ENCODE measurements at places on chromosomes 11 and 22.

GRCh38 chr11:73072935-73073481 lies 69.1 kb downstream of the FCHSD2 start:
- no peak for DNase-seq

GRCh38 chr11:123072762-123073161 lies 10.8 kb upstream of the HSPA8 start:
- DNase-seq, result no peak

- no peak for DNase-seq
Measured at GRCh38 chr22:21989049-21989448, 6.5 kb upstream of the TOP3B start.

DNA sequence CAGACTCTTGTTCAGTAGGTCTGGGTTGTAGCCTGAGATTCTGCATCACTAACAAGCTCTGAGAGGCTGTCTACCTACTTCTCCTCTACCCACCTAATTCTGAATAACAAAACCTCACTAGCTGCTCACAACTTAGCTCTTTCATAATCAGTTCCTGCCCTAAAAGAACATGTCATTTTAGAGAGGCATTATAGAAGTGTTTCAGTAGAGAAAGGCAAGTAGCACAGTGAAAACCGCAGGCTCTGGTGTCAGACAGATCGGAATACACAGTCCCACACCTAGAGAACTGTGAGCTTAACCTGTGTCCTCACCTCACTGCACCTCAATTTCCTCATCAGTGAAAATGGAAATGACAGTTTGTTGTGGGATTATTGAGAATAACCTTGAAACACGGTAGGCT lies 1337.6 kb upstream of the TENM4 start:
- no peak for DNase-seq

GRCh38 chr11:10725114-10725906 lies 25.7 kb upstream of the CTR9 start:
- no peak for DNase-seq

GRCh38 chr11:126355926-126356897 lies 726 bp downstream of the ST3GAL4 start:
- no peak for DNase-seq

DNA sequence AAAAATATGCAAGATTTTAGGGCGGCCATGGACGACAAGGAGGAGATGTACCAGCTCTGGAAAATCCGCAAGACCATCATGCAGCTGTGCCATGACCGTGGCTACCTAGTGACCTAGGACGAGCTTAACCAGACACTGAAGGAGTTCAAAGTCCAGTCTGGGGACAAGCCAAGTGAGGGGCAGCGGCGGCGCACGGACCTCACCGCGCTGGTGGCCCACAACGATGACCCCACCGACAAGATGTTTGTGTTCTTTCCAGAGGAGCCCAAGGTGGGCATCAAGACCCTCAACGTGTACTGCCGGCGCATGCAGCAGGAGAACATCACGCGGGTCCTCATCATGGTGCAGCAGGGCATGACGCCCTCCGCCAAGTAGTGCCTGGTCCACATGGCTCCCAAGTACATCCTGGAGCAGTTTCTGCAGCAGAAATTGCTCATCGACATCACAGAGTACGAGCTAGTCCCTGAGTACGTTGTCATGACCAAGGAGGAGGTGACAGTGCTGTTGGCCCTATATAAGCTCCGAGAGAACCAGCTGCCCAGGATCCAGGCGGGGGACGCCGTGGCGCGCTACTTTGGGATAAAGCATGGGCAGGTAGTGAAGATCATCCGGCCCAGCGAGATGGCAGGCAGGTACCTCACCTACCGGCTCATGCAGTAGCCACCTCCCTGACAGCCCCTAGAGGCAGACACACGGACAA lies 43.5 kb upstream of the ZC3H12C start:
- DNase-seq, result no peak

- no peak for DNase-seq
Measured at GRCh38 chr22:27686534-27686933, 115.0 kb downstream of the MN1 start.

DNA sequence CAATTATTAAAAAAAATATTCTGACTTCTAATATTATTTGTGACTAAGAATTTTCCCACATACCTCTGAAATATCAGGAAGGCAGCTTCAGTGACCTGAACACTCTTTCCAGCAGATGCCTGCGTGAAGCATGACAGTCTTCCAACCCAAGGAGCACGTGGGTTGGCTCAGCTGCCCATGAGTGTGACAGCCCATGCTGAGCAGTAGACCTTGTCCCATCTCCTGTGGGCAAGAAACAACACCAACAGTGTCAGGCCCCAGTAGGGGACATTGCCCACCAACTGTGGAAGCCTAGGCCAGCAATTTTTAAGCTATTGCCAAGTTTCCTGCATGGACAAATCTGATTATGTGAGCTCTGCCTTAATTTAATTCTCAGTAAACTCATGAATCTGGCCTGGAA lies 66.4 kb upstream of the OLFML1 start:
- no peak for DNase-seq

GRCh38 chr11:115155320-115155719 lies 348.9 kb downstream of the CADM1 start:
- no peak for DNase-seq

DNA sequence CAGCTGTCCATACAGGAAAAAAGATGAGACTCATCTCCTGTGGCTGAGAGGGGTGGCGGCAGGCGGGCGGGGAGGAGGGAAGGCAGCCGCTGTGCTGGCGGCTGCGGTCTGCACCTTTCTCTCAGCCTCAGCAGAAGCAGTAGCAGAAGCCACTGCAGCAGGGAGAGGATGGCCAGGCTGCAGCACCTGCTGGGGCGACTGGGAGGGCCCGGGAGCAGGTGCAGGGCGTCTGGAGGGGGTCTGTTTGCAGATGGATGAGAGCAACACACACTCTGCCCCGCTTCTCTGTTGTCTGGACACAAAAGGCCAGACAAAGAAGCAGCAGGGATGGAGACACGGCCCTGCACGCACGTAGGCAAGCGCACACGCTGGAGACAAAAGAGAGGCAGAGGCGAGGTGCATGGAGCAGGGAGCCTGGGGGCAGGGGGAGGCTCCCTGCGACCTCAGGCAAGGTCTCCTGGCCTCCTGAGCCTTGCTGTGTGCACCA lies 9.3 kb upstream of the MIAT start:
- DNase-seq, result no peak

GRCh38 chr11:47443028-47443700 lies 5.8 kb downstream of the RAPSN start:
- no peak for DNase-seq

- DNase-seq, result no peak
Measured at GRCh38 chr22:49693848-49694247, 133.8 kb downstream of the BRD1 start.

- peak; percentile 80 for DNase-seq
Measured at GRCh38 chr11:9015677-9016076, 11.9 kb upstream of the NRIP3 start.

GRCh38 chr22:19619144-19620009 lies 94.9 kb upstream of the SEPTIN5 start:
- DNase-seq, result no peak

DNA sequence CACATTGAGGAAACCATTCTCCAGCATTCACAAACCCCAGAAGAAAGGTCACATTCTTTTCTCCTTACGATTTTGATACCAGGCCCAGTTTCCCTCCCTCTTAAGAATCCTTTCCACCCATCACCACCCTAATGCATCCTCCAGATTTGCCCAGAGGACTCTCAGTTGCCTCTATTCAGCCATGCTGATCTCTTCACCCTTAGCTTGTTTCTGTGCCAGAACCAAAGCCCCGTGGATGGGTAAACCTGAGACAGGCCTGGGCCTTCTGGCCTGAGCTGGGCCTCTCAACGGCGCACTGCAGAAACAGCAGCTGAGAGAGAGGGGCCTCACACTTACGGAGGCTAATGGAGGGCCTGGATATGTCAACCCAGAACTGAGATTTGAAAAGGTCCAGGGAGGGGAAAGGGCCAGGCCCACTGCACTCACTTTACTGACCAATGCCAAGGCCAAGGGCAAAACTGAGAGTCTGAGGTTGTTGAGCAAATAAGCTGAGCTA lies 32.2 kb upstream of the OAF start:
- DNase-seq, result no peak

Data from T-helper 2 cell (primary cell).